Stimulated activated CD4-positive, alpha-beta T cell treated with anti-CD3 and anti-CD28 coated beads, Interleukin-15, amount 100 ng/mL, for 1 hour (primary cell): ENCODE measurements at places on chromosomes 4 and X.

DNA sequence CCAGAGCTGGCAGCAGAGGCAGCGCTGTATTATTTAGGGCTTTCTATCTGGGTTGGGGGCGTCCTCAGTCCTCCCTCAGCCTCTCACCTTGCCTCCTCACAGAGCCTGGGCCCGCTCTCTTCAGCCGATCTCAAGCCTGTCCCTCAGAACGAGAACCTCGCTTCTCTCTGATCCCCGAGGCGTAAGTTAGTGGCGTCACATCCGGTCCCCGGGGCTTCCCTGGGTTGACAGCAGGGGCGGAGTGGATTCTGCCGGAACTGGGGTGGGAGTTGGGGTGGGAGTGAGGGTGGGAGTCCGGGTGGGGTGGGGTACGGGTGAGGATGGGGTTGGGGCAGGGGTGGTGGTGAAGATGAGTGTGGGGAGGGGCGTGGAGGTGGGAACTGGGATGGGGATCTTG lies at the start of gene MAGEA10:
MAGEA10 (minus strand) TSS at position 190 of the 397 bp plus-strand sequence. CDS start 2,957 bp downstream, outside the sequence.
- no peak for DNase-seq

DNA sequence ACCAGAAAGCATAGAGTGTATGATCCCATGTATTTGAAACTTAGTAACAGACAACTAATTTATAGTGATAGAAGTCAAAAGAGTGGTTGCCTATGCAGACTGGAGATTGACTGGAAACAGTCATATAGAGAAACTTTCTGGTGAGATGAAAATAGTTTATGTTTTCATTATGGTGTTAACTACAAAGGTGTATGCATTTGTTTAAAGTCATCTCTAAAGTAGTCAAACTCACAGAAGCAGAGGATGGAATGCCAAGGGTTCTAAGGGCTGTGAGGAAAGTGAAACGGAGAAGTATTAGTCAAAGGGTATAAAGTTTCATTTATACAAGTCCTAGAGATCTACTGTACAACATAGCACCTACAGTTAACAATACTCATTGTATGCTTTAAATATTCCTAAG lies 45.8 kb downstream of the ENOX2 start:
- DNase-seq: no peak

- DNase-seq: no peak
Measured at GRCh38 chr4:46931981-46932380, 22.9 kb upstream of the COX7B2 start.

GRCh38 chr4:26174027-26174426 lies 146.8 kb upstream of the RBPJ start:
- DNase-seq: no peak
